Stimulated activated CD8-positive, alpha-beta memory T cell treated with anti-CD3 and anti-CD28 coated beads, Interleukin-7, amount 100 ng/mL, for 48 hours (primary cell): ENCODE measurements at places on chromosomes 7 and 10.

DNA sequence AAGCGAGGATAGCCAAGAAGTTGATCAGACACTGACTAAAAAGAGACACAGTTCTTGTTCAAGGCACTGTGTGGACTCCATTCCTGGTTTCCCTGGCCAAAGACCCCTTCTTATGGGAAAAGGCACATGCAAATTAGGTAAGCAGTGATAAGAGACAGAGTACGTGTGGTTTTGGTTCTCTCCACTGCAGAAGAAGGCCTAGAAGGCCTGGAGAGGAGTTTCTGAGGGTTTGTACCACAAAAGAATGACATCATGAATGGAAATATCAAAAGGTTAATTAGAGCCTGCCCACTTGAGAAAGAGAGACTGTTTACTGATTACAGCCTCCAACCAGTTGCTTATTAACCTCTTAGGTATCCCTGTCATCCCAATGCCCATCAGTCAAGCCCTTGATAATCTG is 137.5 kb downstream of the ZNF365 start:
- no peak for DNase-seq

DNA sequence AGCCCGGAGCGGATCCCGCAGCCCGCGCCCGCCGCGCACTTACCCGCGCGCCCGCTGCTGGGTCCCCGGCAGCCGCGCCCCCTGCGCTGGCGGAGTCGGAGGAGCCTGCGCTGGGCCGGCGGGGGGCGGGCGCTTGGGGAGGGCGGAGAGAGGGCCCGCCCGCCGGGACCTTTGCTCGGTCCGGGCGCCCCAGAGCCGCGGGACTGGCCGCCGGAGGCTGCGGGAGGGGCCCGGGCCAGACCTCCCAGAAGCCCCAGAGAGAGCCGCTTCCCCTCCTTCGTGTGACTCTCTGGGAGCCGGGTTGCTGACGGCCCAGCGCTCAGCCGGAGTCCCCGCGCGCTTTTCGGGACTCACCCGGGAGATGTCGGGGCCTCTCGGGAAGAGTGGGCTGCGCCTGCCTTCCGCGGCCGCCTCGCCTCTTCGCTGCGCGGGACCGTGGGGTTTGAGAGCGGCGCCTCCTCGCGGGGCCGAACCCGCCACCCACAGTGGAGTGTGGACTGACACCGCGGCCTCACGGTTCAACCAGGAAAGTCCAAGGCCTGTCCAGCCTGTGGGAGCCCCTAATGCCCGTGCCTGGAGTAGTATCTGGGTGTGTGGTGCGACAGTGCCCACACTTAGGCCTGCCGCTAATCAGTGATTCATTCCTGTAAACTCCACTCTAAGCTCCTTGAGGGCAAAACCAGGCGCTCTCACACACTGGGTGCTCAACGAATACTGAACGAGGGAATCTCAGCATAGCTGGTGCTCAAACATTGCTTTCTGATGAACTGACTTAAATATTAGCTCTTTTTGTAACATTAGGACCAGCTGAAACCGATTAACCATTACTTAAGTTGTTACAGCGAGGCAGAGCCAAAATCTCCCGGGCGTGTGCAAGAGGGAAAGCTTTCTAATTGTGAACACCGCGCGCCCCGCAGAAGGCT is at the start of gene GSDME:
TSS of gene GSDME (minus strand) at position 112 of the 923 bp plus-strand sequence. CDS start 7,690 bp downstream, outside the sequence.
- DNase-seq = no peak

GRCh38 chr10:87651801-87652200 is 7.9 kb upstream of the PAPSS2 start:
- no peak for DNase-seq

DNA sequence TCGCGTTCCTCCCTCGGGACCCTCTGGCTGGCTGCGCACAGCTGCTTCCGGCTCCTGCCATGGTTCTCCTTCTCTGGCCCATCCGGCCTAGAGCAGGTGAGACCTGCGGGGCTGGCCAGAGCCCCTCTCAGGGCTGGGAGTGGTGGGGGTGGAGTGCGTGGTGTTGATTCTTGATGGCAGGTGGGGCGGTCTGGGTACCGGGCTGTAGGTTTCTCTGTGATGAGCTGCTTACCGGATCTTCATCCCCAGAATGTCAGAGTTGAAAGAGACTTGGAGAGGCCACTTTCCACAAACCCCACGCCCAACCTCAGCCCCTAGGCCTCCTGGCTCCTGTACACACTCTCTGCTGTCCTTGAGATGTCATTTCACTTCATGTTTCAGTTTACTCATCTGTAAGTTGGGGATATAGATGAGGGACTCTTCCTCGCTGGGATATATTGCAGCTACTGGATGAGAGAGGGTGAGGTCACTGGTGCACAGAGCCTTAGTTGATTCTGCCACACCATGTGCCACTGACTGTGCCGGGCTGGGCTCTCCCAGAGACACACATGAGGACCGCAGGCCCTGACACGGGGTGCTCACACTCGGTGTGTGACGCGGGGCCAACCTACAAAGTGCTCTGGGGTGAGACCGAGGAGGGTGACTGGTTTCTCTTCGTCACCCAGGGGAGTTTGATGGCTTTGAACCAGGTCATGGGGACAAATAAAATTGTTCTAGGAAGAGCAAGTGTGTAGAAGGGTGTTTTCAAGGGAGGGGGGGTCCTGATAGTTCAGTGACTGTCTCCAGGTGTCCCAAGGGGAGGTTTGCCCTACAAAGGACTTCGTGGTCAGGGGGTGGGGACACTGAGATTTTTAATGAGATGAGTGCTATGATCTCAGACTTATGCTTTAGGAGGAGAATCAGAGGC is 29.5 kb downstream of the ZNF775 start:
- DNase-seq = no peak

- no peak for DNase-seq
Measured at GRCh38 chr7:81173766-81174281, 255.0 kb upstream of the SEMA3C start.

DNA sequence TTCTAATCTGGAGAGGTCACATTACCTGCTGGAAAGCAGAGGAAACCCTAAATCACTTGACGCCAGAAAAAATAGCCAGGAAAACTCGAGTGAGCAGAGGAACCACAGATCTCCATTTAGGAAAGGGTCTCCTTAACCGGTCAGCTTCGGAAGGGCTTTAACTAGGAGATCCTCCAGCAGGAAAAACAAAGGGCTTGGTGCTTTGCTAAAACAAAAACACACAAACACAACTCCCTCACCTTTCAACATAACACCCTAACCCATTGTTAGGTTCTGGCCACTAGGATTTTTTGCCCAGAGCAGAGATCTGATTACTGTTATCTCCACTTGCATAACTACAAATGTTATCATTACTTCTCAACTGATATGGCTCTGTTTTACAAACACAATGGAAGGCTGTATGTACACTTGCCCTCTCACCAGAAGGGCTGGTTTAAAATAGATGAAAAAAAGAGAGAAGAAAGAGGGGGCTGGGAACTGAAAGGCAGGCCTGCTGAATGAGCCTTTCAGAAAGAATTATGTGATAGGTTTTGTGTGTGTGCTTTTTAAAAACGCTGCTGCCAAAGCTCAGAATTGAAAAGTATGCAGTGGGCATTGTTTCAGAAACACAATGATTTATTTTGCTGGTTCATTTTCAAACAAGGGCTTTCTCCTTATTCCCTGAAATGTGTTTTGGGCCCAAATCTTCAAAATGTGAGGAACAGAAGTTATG is 161.5 kb downstream of the FGFR2 start:
- no peak for DNase-seq

DNA sequence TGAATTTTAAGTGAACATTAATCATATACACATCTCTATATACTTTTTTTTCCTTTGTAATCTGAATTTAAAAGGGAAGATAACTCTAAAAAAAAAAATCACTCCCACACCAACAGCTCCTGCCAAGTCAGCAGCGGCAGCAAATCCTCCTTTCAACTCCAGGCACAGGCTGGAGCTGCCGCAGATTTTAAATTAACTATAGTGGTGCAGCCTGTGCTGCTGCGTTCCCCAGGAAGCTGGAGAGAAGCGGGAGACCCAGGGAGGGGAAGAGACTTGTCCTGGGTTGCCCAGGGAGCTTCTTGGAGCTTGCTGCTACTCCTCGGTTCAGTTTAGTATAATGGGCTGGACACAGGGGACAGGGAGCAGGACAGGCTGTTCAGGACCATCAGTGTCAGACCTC is 32.6 kb upstream of the HSPB1 start:
- DNase-seq = no peak

GRCh38 chr10:126468876-126469643 is 80.8 kb upstream of the ADAM12 start:
- DNase-seq = no peak

DNA sequence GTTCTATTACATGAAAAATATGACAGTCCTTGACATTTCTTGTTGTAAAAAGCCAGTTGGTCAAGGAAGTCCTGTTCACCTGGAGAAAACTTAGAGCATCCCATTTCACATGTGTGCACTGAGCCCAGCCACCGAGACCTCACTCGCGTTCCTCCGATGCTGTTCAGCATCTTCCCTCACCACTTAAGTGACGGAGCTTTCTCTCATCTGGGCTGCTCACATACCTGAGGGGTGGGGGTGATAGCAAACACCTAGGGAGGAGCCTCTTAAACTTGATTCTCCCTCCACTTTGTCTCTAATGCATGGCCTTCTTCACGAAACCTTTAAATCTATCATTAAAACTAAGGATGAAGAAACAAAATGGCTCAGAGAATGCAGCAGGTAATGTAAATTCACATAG is 950.2 kb downstream of the GATA3 start:
- no peak for DNase-seq
